ENCODE measurements at places on chromosomes 6 and 20.

DNA sequence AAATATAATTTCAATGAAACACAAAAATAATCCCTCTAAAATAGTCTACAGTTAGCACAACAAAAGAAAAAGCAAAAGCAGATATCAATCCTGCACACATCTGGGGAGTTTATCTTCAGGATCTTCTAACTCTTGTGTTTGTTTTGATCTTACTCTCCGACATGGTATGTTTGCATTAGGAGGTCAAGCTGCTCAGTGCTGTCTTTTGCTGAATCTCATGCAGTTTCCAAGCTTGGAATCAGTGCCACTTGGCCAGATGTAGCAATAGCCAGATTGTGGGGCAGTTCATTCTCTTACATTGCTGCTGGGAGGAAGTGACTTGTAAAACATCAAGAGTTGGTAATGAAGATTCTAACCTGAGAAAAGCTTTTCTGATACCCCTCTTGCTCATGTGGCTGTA is 29.5 kb downstream of the RIOK1 start:
- DNase-seq = no peak

DNA sequence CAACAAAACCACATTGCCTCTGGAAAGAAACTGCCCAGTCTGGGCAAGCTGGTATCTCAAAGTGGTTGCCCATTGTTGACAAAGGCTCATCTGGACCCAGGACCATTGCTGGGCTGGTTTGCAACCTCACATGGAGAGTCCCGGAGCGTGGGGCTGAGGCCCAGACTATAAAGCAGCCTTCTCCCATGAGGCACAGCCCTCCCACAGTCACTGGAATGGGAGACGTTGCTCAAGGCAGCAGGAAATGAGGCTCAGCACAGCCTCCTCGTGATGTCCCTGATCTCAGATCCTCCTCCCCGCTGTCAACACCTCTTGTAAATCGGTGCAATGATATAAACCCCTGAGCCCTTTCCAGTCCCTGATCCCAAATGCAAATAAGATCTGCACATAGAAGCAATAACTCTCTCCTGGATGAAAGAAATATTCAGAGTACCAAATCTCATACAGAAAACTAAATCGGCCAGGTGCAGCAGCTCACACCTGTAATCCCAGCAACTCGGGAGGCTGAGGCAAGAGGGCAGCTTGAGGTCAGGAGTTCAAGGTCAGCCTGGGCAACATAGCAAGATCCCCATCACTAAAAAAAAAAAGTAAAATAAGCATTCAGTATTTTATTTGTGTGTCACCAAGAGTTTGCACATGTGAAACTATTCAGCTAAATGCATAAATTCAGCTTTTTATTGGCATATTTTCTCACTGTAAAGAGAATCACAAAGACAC is 103.0 kb upstream of the RREB1 start:
- DNase-seq = no peak

DNA sequence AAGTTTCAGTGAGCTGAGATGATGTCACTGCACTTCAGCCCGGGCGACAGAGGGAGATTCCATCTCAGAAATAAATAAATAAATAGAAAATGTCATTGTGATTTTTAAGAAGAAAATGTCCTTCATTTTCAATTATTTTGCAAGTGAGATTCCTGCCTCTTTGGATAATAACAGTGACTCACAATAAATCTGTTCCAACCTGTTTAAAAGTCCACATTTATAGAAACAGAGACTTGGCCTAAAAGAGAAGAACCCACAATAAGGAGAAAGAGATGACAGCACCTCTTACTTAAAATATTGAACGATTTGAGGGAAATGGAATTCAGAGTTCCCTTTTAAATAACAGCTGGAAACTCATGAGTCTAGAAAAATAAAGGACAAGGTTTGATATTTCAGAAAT is 373.4 kb upstream of the NOX3 start:
- DNase-seq = no peak

DNA sequence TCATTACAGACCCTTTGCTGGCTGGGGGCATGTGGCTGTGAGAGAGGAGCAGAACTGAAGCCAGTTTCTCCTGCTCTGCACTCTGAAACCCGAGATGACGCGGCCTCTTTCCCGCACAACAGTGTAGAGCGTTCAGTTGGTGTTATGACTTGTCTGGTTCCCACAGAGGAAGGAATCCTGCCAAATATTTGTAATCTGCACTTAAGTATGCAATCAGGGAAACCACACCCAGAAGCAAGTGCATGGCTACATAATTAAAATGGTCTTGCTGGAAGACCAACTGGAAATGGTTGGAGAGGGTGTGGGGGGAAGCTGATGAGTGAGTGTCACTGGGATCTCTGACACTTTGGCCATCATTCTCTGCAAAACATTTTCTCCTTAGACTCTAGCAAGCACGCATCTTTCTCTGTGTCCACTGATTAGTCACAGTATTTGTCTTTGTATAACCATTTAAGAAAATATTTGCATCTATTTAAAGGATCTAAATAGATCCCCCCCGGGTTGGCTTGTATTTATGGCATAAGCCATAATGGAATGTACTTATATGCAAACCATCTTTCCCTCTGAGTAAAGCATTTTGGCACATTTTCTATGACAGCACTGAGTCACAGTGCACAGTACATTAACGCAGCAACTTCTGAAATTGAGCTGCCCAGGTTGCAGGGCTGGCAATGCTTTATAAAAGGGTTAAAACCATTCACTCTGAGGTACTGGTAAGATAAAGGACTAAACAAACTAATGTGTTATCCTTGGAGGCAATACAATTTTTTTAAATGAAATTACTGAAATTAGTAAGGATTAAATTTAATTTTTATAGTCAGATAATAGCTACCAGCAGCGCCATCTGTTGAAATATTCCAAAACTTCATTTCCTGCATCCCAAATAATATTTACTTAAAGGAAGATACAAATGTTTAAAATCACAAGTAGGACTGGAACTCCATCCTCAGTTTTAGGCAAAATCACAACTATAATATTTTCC is 76.7 kb downstream of the FOXC1 start:
- DNase-seq = no peak

DNA sequence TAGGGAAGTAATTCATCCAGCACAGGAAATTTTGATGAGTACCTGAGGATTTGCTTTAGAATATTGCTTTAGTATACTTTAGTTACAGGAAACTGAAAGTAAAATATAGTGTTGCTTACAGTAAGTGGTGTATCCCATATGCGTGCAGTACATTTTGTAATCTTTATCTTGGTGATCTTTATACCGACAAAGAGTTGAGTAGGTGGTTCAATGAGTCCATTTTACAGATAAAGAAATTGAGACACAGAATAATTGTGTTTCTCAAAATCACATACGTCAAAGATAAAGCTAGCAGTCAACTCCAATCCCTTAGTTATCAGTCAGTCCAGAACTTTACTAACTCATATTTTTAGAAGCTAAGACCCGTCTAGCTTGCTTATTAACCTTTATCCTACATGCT is 65.8 kb upstream of the E2F3 start:
- DNase-seq = no peak

- DNase-seq = no peak
Measured at GRCh38 chr6:52610011-52610410, 33.2 kb upstream of the TRAM2 start.

GRCh38 chr6:163287626-163288025 is 126.9 kb upstream of the QKI start:
- DNase-seq = no peak

- DNase-seq = no peak
Measured at GRCh38 chr20:34491226-34491931, 24.8 kb upstream of the DYNLRB1 start.

GRCh38 chr6:6125495-6125894 is 118.8 kb upstream of the NRN1 start:
- no peak for DNase-seq

GRCh38 chr20:2314759-2315439 is 19.1 kb downstream of the TGM3 start:
- no peak for DNase-seq

- no peak for DNase-seq
Measured at GRCh38 chr6:75219263-75219662, 13.4 kb upstream of the COL12A1 start.

DNA sequence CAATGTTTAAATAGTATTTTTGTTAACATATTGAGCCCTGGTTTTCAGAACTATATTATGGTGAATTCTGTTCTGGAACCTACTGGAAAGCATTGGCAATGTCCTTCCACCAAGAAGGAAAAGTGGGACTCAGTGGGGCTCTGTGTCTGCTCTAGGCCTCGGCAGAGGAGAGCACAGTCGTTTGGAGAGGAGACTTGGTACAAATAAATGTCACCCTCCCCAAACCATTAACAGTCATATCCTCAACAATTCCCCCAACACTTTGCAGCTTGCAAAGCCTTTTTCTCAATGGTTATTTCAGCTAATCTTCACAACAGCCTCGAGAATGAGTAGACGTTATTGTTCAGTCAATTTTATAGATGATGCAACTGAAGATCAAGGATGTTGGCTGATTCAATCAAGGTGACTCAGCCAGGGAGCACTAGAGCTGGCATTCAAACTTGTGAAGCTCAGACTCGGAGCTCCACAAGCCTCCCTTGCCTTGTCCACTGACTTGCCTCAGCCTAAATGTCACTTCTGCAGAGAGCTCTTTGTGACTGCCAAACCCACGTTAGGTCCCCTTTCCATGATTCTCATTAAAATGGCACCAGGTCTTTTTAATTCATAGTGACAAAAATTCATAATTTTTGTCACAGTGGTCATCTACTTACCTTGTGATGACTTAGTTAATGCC is 60.6 kb downstream of the TOX2 start:
- DNase-seq = no peak

GRCh38 chr20:54654450-54654849 is 179.1 kb downstream of the DOK5 start:
- DNase-seq = no peak

GRCh38 chr6:129312880-129313279 is 397.1 kb downstream of the ARHGAP18 start:
- DNase-seq = no peak

DNA sequence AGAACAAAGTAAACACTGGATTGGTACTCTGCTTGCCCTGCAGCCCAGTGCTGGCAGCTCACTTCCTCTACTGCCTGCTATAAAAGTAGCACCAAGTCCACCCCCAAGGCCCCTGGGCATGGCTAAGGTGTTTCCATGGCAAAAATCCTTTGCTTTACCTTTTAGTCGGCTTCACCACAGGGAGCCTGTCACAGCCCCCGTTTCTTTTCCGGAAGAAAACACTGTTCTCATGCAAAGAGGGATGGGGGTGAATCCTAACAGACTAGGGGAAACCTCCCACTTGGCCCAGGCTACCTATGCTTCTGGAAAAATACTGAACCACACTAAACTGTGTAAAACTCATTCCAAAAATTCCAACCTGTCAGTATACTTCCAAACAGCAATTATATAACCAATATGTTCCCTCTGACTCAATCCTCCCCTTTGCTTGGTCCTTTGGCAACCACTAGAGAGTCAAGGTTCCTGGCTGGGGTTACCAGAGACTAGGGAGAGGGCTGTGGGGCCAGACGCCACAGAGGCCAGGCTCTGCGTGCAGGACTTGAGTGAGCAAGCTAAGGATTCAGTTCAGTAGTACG is 16.1 kb downstream of the PPIL1 start:
- DNase-seq = peak; percentile 57

DNA sequence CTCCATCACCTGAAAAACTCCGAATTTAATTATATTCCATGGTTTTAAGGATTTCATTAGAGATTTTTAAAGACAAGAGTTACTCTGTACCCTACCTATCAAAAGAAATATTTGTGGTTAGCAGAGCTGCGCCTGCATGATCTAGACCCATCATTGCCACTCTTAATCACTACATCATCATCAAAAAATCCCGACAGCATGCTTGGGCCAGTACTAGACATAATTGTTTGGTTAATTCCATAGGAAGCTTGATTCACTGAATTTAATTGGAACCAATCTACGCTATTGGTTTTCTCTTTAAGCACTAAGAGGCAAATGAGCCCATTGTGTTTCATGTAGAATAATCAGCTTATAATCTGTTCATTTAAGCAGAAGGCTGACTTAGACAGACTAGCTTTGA is 33.4 kb upstream of the RNF217 start:
- no peak for DNase-seq

DNA sequence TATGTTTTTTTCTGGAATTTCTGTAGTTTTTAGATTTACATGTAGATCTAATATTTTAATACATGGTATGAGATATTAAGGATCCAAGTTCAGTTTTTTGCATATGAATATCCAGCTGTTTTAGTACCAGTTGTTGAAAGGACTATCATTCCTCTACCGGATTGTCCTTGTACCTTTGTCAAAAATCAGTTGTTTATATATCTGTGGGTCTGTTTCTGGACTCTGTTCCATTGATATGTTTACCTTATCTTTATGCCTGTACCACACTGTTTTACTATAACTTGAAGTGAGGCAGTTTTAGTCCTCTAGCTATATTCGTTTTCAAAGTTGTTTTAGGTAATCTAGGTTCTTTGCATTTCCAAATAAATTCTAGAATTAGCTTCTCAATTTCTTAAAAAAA is 47.7 kb downstream of the CBFA2T2 start:
- DNase-seq = no peak

- DNase-seq = no peak
Measured at GRCh38 chr20:49140411-49140810, 47.7 kb downstream of the STAU1 start.

DNA sequence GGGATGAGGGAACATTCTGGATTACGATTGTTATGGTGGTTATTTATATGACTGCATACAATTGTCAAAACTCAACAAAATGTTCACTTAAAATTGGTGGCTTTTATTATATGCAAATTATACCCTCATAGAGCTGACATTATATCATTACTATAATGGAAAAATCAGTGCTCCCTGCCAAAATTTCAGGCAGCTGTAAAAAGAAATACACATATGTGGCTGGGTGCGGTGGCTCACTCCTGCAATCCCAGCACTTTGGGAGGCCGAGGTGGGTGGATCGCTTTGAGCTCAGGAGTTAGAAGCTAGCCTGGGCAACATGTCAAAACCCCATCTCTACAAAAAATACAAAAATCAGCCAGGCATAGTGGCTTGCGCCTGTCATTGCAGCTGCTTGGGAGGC is 75.8 kb upstream of the SULF2 start:
- DNase-seq = no peak

GRCh38 chr6:56420296-56420695 is 172.9 kb upstream of the COL21A1 start:
- no peak for DNase-seq

GRCh38 chr6:170176898-170177771 is 113.7 kb downstream of the DLL1 start:
- no peak for DNase-seq

DNA sequence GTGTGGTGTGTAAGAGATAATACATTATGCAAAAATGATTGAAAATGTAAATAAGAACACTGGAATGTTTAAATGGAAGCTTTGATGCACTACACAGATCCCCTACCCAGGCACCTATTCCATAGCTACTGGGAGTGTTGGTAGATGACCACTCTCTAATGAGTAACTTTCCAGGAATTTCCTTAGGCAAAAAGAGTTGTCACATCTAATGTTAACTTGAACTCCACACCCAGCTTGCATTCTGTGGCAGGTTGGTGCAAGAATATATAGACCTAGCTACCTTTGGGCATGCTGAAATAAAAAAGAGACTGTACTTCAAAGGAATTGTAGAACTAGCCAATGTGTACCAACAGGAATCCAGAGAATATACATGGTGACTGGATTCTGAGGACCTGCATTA is 1254.2 kb upstream of the EYS start:
- no peak for DNase-seq

Data from uterus (tissue), 4 donors.